ENCODE measurements at places on chromosomes 4 and X.

DNA sequence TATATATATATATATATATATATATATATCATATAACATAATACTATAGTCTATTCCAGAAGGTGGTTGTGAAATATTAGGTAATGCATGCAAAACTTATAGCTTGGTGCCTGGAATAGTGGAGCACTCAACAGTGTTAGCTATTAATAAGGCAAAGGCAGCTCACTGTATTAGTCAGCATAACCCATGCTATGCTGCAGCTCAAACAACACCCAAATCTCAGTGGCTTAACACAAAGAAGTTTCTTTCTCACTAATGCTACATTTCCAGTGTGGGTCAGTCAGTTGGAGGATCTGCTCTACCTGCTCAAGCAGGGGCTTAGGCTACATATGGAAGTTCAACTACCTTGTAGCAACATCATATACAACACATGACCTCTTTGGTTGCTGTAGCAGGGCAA, 5.2 kb upstream of the RPGR start:
- no peak for DNase-seq

GRCh38 chrX:30920271-30920670, 31.2 kb upstream of the TAB3 start:
- DNase-seq: peak; percentile 46

DNA sequence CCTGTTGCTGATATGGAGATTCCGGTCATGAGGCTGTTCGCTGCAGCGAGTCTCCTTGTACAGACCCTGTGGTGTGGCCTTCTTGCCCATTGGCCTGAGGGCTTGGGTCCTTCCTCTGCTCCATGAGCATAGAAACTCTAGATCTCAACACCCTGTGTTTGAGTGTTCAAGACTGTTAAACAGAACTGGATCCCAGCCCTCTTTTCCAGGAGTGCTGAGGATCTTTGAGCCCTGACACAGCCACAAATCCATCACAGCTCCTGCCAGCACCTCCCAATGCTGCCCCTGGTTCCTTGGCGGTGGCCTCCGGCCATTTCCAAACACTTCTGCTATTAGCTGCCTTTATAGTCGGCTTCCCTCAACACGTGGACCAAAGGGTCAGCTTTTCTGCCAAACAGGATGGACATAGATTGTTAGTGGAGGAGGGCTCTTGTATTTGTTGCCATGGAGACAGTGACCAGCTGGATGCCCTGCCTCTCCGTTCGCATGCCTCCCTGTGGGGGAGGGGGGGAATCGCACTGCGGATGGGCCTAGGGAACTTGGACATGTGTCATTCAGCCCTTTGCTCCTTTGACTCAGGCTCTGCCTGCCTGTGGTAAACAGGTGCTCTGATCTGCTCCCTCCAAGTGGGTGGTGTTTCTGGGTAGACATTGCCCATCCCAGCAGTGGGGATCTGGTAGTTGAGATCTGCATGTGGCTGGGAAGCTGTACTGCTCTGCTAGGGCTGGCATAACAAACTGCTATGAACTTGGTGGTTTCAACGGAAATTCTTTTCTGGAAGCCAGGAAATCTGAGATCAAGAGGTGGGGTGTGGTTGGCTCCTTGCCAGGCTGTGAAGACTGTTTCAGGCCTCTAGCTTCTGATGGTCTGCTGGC, 6.9 kb upstream of the WDR1 start:
- DNase-seq: no peak

DNA sequence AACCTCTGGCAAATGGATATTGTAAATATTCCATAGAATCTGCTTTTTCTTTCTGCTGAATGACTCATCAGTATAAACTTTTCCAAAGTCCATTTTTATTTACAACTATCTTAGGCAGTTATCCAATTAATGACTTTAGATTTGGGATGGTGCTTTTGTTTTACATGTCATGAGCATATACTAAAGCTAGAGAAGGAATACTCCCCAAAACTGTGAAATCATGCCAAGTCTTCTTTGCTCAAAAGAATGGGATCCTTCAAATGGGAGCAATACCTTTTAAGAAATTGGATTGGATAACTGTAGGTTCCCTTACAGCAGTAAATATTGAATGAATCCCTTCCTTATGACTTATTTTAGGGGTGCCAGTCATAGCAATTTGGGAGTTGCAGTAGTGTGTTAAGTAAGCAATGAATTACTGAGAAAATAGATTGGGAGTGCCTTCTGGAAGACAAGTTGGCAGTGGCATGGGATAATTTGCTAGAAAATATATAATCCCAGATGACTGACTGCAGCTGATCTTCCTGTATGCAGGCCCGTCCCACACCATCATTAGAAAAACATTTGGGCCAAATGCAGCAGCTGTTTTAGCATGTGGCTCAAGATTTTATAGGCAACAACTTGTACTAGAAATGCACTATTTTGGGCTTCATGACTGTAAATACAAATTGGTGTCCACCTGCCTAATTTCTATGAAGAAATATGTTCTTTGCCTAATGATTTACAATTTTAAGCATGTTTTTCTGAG, 2.8 kb downstream of the TMPRSS11D start:
- peak; percentile 4 for DNase-seq

DNA sequence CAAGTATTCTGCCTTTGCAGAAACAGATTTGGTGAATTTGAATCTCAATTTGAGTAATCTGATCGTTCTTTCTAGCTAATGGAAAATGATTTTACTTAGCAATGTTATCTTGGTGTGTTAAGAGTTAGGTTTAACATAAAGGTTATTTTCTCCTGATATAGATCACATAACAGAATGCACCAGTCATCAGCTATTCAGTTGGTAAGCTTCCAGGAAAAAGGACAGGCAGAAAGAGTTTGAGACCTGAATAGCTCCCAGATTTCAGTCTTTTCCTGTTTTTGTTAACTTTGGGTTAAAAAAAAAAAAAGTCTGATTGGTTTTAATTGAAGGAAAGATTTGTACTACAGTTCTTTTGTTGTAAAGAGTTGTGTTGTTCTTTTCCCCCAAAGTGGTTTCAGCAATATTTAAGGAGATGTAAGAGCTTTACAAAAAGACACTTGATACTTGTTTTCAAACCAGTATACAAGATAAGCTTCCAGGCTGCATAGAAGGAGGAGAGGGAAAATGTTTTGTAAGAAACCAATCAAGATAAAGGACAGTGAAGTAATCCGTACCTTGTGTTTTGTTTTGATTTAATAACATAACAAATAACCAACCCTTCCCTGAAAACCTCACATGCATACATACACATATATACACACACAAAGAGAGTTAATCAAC, 15.3 kb downstream of the PLP1 start:
- no peak for DNase-seq

DNA sequence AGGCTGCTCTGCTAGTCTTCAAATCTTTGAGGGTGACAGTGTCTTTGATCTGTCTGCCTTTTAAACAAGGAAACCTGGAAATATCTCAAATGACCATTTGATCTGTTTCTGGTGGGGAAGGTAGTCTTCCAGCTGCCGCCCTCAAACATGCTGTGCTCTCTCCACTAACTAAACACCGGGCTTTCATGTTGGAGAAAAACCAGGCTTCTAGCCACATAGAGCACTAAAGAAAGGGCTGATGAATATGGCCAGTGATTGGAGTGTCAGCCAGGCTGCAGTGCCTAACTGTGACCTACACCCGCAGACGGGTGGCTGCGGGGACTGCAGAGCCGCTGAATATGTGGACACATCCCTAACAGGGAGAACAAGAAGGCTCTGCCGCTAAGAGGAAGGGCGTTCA, 85.9 kb downstream of the UNC5C start:
- no peak for DNase-seq

DNA sequence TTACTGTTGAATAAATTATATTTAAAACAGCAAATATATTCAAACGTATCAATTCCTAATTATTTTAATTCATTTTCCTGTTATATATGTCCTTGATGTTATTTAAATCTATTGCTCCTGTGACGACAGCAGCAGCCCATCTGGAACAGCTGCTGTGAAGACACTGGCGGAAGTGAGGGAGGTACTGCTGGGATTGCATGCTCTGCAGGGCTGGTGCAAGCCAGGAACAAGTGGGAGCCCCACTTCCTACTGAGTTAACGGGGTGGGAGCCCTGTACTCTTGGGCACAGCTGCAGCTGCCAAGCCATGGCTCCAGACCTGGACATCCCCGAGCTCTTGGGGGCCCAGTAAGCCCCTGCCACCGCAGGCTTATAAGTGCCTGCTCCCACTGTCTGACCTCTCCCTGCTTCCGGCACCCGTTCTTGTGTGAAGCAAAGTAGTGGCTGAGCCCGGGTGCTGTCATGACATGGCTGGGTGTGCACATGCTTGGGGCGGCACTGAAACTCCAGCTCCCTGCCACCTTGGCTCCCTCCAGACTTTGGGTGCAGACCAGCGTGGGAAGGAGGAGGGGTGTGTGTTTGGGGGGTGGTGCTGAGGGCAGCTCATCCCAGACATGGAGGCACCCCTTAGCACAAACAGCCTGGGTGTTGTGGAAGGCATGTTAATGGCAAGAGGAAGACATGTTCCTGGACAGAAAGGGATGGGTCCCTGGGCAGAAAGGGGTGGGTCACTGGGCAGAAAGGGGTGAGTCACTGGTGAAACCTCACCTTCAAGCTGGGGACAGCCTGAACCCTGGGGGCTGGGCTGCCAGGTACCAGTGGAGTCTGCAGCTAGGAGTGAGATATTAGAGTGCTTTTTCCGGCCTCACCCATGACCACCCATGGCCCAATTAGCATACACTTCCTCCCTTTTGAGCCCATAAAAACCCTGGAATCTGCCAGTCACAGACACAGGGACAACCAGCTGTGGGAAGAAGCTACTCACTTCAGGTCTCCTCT, 1981.3 kb upstream of the IGFBP7 start:
- DNase-seq: no peak

DNA sequence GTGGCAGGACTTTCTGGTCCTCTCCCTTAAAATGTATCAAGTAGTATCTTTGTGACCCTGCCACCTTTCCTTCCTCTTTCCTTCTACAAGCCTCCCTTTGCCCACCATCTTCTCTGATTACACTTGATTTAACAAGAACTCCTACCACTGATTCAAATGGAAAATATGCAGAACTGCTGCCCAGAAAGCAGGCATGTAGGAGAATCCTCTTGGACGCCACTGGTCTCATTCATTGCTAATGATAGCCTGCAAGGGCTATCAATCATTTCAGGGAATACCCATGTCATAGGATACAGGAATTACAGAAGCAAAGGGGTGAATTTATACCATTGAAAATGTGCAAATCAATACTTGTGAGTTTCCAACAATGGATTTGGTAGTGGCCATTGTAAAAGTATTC, 294.6 kb upstream of the NRK start:
- no peak for DNase-seq

GRCh38 chrX:120309873-120310705, 1.2 kb downstream of the TMEM255A start:
- DNase-seq: peak; percentile 6

- DNase-seq: no peak
These were observed 7.8 kb downstream of the CXXC4 start for GRCh38 chr4:104486716-104487504.

- no peak for DNase-seq
These were observed 1254.8 kb upstream of the ADGRL3 start for GRCh38 chr4:59945277-59945676.
